NAMALWA (cell line): ENCODE measurements at places on chromosomes 11 and 22.

- DNase-seq: no peak
These were observed 7.3 kb upstream of the APOL4 start for GRCh38 chr22:36208914-36209313.

GRCh38 chr11:117822074-117823033, 2.2 kb downstream of the FXYD2 start:
- DNase-seq: peak; percentile 55

DNA sequence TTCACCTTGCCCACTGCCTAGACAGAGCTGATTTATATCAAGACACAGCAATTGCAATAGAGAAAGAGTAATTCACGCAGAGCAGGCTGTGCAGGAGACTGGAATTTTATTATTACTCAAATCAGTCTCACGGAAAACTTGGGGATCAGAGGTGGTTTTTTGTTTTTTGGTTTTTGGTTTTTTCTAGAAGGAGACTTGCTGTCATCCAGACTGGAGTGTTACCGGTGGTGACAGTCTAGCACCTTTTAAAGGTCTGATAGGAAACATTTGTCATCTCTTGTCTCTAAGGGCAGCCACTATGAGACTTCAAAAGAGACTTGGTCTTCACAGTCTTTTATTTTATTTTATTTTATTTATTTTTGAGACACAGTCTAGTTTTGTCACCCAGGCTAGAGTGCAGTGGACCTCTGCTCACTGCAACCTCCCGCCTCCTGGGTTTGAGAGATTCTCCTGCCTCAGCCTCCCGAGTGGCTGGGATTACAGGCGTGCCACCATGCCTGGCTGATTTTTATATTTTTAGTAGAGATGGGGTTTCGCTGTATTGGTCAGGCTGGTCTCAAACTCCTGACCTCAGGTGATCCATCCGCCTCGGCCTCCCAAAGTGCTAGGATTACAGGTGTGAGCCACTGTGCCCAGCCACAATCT, 19.1 kb downstream of the APOBEC3H start:
- DNase-seq: no peak

DNA sequence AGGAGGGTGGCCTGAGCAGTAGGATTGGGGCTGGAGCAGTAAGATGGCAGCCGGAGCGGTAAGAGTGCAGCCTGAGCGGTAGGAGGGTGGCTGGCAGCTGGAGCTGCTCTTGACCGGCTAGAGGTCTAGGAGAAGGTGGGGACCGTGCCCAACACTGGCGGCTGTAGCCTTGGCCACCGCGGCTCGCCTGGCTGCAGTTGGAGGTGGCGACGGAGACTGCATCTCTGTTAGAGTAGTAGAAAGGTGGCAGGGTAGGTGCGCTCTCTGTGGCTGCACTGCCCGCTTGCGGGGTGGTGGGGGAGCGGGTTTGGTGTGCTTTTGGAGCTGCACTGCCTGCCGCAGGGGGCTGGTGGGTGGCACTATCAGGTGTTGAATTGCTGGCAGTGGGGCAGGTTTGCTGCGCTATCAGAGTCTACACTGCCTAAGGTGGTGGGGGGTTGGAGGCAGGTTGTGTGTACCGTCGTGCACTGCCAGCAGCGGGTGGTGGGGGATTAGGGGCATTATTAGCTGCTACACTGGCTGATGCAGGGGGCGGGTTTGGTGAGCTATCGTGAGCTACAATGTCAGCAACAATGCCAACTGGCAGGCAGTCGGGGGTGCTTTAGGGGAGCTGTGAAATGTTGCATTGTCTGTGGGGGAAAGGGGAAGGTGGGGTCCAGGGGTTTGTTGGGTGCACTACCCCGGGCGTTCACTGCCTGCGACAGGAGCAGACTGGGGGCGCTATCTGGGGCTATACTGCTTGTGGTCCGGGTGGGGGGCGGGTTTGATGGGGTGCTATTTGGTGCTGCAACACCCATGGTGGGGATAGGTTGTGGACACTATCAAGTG, 4461.3 kb upstream of the OR11H1 start:
- no peak for DNase-seq

DNA sequence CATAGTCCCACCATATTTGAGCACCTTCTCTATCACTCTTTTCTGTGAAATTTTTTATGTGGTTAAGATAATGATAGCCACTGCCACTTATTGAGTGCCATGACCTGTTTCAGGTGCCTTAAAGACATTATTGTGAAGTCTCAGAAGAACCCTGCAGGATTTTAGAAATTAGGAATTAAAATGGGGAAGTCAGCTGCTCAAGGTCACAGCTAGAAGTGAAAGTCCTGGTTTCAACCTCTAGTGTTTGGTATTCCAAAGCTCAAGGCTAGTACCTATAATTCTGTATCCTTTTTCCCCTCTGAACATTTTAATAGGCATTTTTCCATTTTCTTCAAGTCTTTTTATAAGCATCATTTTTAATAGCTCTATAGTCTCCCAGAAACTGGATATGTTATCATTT, 9.0 kb upstream of the RRM1 start:
- DNase-seq: no peak

GRCh38 chr11:126226334-126227084, 14.9 kb downstream of the FAM118B start:
- DNase-seq: no peak

DNA sequence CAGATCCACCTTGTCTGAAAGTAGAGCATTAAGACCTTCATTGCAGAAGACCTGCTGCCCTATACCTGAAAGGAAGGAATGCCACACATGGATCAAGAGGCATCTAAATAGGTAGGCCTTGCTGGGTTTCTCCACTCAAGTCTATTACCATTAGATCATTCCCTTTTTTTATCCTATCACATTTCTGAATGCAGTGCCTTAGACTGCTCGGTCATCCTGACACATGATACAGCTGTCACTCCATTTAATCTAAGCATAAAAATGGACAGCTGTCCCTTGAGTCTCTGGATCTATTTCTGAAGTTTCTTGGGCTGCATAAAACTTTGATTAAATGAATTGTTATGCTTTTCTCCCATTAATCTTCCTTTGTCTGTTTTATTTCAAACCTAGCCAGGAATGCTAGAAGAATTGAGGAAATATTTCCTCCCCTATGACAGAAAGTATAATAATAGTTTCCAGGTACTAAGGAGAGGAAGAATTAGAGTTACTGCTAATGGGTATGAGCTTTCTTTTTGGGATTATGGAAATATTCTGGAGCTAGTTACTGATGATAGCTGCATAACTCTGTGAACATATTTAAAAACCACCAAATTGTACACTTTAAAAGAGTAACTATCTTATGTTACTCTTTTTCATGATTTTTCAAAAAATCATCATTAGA, 88.0 kb downstream of the DLG2 start:
- no peak for DNase-seq

- DNase-seq: no peak
These were observed 272.8 kb downstream of the FAM76B start for GRCh38 chr11:95516786-95517185.

- DNase-seq: peak; percentile 33
These were observed 17.6 kb downstream of the OTOG start for GRCh38 chr11:17564687-17565042.
